ENCODE measurements at places on chromosomes 6 and 20. TPM values are rescaled to one million over a fixed set of nuclear protein-coding genes. Genes with fewer than 3 reads are reported as not detected.

DNA sequence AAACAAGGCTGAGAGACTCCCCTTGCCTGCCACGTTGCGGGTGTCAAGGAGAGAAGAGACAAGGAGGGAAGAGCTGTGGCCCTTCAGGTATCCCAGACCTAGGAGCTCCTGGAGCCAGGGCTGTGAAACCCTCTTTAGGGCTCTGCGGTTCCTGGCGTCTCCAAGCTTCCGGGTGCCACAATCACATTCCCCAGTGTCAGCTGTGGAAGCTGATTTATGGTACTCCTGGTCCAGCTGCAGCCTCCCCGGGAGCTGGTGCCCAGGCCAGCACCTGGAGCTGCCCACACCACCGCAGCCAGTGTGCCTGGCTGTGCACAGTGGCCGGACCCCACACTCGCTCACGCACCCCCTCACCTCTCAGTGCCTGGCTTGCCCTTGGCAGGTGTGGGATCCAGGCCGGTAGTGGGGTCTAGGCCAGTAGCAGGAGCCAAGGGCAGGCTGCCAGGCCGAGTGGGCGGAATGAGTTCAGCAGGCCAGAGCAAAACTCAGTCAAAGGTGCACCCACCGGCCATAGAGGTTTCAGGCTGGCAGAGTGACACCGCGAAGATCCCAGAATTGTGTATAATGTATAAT lies 58.9 kb upstream of the L3MBTL3 start:
- DNase-seq: no peak

DNA sequence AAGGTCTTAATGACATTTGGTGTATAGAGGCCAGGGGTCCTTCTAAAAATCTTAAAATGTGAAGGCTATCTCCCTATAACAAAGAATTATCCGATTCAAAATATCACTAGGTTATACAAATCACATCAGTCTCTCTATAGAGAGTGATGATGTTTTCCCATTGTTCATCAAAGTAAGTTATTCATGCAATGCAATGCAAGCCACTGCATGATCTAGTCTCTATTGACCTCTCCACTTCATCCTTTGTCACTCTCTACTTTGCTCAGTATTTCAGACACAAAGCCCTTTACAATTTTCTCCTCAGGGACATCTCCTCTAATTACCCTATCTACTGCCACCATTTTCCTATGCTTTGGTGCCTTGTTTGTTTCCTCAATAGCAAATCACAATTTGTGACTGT lies 628.0 kb downstream of the HTR1B start:
- DNase-seq: no peak

GRCh38 chr6:139219746-139220145 lies 72.1 kb downstream of the TXLNB start:
- DNase-seq: no peak

DNA sequence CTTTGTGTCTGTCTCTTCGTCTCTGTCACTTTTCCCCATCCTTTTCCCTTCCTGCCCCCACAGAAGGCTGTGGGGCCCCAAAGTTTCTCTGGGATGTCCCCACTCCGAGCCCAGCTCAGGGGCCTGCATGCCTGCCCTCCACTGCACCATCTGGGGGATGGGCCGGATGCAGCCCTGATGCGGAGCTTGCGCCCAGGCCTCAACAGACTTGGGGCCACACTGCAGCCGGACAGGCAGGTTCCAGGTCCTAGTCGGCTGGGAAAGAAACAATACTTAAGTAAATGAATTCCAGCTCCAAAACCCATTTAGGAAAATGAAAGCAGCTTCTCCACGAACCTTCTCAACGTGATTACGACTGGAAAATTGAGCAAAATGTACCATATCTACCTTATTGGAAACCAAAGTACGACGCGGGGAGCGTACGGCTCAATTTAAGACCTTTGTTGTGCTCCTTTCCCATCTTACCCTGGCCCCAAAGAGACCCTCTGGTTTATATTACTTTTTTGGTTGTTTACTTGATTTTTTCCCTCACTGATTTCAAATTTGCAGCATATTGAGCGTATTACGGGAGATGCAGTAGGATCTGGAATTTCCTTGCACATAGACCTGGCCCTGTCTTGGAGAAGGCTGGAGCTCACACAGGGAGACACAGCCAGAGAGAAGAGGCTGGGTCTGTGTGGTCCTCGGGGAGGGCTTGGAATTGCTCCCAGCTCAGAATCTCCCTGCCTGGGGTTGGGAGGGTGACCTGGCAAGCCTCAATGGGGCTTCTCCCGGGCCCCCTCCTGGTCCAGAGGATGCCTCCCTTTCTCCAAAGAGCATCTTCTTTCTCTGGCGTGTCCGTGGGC lies 8.0 kb downstream of the FOXC1 start:
- no peak for DNase-seq

GRCh38 chr20:10584371-10584770 lies 89.4 kb downstream of the JAG1 start:
- no peak for DNase-seq

- no peak for DNase-seq
Measured at GRCh38 chr6:24391756-24392405, 10.9 kb upstream of the MRS2 start.

GRCh38 chr6:13908955-13909381 lies 15.8 kb upstream of the RNF182 start:
- DNase-seq: no peak

DNA sequence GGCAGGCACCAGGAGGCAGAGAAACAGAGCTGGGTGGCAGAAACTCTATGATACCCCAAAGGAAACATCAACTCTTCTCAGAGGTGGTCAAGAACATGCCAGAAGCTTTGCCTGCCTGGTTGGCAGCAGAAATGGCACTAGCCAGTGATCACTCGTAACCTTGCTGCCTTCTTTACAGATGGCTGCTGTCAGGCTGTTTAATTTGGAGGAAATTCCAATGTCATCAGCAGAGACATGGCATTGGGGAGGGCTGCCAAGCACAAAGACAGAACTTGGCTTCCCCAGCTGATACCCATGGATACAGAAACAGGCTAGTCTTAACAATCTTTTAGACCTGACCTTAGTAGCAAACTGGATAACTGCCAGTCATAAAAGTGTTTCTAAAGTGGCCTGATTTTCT lies 153.6 kb downstream of the GMPR start:
- DNase-seq: no peak

DNA sequence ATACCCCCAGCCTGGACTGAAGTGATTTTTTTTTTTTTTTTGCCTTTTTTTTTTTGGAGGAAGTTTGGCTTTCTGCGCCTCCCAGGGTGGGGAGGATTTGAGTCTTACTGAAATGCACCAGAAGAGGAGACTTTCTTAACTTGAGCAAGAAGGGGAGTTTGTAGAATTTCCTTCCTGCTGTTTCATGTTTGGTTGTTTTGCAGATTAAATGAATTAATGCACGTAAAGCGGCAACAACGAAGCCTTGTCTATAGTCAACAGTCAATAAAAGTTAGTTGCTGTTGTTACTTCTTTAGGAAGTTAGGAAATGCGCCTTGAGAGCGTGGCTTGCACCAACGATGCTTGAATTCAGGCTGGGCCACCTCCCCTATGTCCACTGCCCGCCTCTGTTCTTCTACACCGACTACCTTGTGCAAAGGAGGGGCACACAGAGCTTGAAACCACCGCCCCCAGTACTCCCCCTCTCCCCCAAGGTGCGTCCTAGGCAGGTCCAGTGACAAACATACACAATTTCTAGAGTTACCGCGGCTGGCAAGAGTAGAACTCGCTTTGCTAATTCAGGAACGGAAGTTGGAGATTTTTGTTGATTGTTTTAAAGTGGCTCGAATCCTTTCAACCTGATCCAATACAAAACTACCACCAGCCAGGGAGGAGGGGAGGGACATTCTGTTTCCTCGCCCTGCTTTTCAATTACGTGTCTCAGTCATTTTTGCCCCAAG lies 830 bp upstream of the CYP24A1 start:
- DNase-seq: no peak

DNA sequence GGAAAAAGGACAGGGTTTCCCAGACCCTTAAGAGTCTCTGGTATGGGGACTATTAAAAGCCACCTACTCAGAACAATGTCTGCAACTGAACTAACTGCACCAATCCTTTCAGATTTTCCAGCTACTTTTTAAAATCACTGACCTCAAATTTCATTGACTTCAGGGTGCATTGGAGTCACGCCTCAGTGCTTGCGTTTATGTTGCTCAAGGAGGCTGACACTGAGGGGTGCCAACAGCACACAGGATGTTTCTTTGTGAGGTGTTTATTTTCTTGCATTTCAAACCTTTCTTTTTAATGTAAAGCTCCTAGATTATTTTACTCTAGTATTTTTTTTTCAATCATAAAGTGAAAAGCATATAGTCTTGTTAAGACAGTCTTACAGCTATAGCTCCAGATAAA lies 402.0 kb upstream of the SLC35B3 start:
- DNase-seq: no peak

SLC22A7 gene
- total RNA-seq: not detected

SPTLC3 gene
- 6.8 TPM for total RNA-seq

PPP1R16B gene
- total RNA-seq: 5.4 TPM

BMP5 gene
- total RNA-seq: 5.2 TPM

FAM83C gene
- not detected for total RNA-seq

SPATA2 gene
- total RNA-seq: 6.5 TPM
